AG09309 (cell line): ENCODE measurements at places on chromosomes 13 and 19.

- no peak for DNase-seq
Measured at GRCh38 chr19:46849610-46850009, 1.0 kb downstream of the AP2S1 start.

- no peak for DNase-seq
Measured at GRCh38 chr19:33260628-33261418, 35.2 kb upstream of the SLC7A10 start.

- DNase-seq: no peak
Measured at GRCh38 chr19:48292798-48293197, 22.9 kb downstream of the ZNF114 start.

- no peak for DNase-seq
Measured at GRCh38 chr13:104586051-104586746, 1520.0 kb upstream of the SLC10A2 start.

- DNase-seq: peak; percentile 28
Measured at GRCh38 chr13:47679401-47679800, 321.7 kb downstream of the SUCLA2 start.

DNA sequence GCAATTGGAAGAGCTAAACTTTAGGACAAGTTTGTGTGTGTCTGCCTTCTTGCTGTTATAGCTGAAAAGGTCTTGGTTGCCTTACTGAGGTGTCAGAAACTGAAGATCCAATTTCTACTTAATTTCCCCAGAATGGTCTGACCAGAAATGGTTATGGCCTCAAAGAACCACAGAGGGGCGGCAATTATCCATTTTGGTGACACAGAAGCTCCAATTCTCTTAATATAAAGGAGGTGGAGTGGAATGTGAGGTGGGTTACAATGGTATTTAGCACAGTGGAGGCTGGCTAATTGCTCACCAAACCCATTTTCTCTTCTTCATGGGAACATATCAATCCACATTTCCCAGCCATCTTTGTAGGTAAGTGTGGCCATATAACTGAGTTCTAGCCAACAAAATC is 1157.2 kb downstream of the OLFM4 start:
- DNase-seq: no peak

DNA sequence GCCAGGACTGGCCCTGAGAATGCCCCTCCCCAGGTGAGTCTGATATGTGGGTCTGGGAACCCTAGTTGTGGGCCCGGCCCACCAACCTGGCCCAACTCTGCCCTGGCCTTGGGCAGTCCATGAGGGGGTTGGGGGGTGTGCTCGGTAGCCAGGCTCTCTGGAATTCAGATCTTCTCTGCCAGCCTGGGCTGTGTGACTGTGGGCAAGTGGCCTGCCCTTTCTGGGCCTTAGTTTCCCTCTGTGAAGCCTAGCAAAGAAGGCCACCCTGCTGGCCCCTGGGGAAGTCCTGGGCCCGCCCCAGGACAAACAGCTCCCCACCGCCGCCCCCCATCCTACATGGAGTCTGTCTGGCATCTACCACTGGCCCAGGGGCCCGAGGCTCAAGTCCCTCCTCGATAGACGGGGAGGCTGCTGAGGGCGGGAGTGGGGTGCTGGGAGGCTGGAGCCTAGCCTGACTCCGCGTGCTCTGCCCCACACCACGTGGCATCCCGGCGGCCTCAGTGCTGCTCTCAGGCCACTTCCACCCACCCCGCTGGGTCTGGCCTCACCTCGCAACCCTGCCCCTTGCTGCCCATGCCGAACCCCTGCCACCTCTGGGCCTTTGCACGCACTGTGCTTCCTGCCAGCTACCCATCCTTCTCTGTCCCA is 8.3 kb upstream of the TBXA2R start:
- DNase-seq: no peak
